ENCODE measurements at places on chromosomes 7 and 10.

GRCh38 chr10:3943695-3944257 is 158.8 kb upstream of the KLF6 start:
- no peak for DNase-seq

DNA sequence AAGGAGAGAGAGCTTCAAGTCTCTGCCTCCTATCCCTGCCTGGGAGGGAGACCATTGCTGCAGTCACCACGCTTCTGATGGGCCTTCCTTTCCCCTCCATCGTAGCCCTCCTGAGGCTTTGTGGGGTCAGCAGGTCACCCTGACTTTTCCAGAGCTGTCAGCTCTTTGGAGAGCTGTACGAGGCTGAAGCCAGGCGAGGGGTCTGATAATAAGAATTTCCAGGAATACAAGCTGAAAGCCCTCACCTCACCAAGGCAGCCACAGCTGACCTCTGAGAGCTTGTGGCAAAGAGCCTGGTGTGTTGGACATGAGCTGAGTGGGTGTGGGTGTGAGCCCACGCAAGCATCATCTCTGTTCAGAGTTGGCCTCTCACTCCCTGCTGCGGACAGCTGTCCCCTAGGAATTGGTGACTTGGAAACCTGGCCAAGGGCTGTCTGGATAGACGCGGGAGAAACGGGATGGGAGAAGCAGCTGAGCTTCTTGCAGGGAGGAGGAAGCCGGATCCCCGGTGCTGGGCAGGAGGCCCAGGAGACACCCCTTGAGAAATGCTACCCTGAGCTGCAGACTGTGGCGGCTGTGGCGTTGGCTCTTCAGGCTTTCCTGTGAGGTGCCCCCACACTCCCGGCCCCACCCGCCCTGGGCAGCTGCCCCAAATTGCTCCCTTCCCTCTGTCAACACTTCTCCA is 122.1 kb upstream of the BTBD16 start:
- peak; percentile 71 for DNase-seq

DNA sequence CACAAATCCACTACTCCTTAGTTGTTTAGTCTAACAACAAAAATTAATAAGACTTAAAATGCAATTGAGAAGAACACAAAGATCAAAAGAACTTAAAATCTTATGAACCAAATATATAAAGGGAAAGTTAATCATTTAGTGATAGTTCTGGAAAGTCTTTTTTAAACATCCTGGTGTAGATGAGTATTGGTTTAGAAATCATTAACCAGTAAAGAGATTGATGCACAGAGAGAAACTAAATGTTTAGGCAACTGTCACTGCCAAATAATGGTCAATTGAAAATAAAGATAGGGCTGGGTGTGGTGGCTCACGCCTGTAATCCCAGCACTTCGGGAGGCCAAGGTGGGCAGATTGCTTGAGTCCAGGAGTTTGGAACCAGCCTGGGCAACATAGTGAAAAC is 44.9 kb downstream of the SP8 start:
- no peak for DNase-seq

DNA sequence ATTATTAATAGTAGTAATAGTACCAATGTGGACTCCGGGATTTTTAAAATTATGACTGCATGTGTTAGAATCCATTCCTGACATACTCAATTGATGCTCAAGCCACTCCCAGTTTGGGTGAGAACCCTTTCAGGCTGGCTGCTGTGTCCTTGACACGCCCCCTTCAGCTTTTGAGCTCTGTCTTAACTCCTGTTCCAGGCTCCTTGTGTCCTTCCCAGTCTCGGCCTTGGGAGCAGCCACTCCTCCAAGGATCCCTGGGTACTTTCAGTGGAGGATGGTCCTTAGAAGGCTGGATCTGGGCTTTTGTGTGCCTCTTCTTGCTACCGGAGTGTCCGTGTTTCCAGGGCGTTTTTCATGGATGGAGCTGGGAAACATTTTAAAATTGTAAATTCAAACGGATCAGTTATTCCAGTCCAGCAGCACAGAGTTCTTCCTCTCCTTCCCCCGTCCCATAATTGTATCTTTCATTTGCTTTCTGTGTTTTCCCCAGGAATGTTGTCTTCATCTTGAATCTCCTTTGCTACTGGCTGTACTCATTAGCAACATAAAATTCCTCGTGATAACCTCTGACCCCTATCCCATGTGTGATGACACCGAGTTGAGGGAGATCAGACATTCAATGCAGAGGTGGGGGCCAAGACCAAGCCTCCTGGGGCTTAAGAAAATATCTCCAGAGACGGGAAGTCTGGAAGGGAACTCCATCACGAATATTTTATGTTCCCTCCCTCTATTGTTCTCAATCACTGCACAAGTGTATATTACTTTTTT is 40.0 kb upstream of the PFKFB3 start:
- DNase-seq = no peak

DNA sequence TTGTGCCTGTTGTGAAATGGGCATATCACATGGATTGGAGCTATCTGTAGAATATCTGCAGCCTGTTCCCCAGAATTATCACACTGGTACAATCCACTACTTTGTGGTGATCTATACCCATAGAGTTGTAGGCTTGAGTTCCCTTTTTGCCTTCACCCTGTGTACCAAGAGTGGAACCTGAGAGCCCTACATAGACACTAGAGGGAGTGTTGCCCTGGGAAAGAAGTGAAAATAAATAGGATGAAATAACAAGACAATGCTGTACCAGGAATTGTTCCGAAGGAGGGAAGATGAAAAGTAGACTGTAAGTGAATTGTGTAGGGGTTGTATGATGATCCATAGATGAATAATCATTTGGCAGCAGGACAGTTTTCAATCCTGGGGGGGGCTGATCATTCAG is 9.0 kb downstream of the SORCS3 start:
- no peak for DNase-seq

DNA sequence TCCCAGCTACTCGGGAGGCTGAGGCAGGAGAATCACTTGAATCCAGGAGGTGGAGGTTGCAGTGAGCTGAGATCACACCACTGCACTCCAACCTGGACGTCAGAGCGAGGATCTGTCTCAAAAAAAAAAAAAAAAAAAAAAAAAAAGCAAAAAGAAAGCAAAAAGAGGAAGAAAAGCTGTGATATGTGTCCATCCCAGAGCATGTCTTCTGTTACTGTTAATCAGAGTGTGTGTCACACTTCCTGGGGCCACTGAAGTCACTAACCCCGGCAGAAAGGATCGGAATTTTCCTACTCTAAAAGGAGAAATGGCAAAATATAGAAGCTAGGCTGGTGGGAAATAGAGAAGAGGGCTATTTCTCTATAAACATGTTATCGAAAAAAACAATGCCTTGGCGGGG is 11.9 kb downstream of the PIK3AP1 start:
- DNase-seq = no peak

DNA sequence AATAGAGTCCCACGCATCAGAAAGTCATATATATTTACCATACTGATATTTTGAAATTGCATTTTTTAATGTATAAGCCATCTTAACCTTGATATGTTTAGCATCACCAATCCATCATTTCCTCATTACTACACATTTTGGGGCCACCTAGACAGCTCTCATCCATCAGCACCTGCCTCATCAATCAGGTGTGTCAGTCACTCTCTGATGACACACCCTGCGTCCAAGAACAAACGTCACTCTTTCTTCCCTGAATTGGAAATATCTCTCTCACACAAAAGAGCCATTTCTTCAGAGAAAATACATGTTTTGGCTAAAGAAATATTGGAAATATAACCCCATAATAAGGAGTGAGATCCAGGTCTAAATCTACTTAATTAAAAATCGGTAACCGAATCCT is 38.9 kb upstream of the RSU1 start:
- DNase-seq = no peak
